SK-N-DZ (cell line): ENCODE measurements at places on chromosomes 2 and 18.

GRCh38 chr2:202339071-202339870 is 36.9 kb upstream of the BMPR2 start:
- no peak for DNase-seq

GRCh38 chr18:33729556-33729955 is 151.5 kb downstream of the ASXL3 start:
- DNase-seq = no peak

DNA sequence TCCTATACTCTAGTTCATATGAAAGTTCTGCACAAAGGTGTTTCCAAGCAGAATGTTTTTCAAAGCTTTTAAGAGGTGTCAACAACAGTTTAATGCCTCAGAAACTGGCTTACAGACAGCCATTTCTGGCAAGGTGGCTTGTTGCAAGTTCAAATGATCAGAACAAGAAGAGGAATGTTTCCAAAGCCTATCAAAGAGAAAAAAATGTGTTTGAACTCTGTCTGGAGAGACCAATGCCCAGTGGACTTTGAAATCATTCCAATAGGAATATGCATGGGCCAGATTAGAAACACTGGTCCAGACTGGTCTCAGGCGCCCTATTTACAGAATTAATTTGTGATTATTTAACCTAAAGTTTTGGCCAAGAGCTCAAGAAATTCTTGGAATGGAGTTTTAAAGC is 106.2 kb downstream of the CPS1 start:
- DNase-seq = no peak

DNA sequence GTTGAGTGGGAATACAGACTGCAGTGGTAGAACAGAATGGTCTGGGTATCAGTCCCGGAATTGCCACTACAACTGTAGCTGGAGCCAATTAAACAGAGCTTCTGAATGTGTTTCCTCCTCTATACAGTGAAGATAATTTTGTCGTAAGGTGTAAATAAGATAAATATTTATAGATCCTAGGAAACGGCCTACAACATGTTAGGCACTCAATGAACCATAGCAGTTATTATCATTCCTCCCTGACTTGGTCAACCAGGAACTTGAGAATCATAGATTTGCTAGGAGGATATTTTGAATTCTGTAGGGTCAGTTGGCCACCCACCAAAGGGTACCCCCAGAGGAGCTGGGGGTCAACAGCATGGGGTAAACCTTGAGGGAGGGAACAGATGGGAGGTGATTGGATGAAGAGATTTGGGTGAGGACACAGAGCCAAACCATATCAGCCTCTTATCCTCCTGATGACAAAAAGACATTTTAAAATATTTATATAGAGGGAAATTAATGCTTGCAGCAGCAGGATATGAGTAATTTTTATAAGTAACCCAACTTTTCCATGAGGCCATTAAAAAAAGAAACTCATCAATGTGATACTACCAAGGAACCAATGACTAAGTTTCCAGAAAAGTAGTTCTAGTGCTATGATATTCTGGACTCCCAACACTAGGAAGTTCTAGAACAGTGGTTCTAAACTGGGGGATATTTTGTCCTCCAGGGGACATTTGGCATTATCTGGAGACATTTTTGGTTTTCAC is 4.0 kb downstream of the DHRS9 start:
- DNase-seq = no peak

GRCh38 chr2:8193146-8193545 is 488.7 kb upstream of the ID2 start:
- no peak for DNase-seq

- DNase-seq = peak; percentile 33
Observed at GRCh38 chr2:46632349-46632748, 153.0 kb downstream of the TMEM247 start.

DNA sequence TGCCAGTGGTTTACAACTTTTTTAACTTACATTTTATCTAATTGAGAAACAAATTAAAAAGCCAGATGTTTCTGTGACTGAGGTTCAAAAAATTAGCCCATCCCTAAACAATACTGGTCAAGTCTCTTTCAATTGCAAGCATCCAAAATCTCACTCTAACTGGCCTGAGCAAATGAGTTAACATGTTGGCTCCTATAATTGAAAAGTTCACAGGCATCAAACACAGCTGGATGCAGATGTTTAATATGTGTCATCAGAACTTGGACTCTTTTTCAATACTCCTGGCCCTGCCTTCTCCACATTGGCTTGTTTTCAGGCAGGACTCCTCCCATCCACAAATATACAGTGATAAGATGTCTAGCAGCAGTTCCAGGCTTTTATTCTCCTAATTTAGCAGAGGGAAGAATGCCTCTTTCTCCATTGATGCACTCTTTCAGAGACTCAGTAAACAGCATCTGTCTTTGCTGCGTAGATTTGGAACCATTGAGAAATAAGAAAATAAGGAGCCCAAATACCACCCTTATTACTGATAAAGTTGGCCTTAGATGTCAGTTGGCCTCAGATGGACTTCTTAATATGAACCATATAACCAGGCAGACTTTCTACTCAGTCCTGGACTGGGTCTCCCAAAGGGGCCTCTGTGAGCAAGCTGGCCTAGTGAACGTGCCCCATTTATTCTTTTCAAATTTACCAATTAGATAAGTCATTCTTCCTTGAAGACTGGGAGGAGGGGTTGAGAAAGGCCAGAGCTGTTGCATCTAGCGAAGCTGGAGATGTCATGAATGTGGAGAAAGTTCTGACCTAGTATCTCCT is 30.4 kb upstream of the FN1 start:
- DNase-seq = no peak

- DNase-seq = peak; percentile 26
Observed at GRCh38 chr18:75211002-75211621, 515 bp downstream of the TSHZ1 start.

GRCh38 chr2:19367326-19367725 is 8.9 kb upstream of the OSR1 start:
- DNase-seq = no peak

DNA sequence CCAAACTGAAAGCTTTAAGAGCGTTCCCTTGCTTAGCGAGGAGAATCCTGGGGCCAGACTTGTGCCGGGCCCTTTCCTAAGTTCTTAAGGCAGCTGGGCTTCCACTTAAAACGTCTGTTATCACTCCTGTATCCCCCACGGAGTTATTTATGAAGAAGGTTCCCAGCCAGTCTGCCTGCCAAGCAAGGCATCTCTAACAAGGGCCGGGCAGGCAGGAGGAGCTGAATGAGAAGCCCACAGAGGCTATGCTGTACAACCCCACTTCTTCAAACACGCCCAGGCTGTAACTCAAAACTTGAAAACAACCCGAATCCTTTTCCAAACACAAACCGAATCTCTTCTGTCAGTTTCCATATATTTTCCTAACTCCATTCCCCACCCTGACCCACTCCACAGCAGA is 39.0 kb upstream of the ZFP36L2 start:
- DNase-seq = peak; percentile 23

DNA sequence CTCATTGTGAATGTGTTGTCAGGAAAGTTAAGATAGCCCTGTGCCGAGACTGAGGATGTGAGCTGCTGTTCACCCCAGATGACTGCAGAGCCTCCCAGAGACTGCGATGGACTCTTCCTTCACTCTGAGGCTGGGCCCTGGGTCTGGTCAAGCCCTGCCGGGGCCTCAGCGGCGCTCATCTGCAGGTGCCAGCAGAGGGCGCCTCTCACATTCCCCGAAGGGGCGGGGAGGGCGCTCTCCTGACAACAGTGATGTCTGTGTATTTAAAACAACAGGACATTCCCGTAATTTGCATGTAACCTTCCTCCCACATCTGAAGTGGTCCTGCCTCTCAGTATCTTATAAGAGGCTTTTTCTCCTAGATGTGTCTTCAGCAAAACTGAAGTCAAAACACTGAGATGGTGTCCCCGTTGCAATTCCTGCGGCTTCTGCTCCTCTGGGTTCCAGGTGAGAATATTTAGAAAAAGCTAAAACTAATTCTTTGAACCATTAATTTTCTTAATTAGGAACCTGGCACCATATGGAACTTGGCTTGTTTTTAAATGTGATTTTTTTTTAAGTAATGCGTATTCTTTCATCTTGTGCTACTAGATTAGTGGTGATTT is 1377.9 kb downstream of the RPIA start:
- DNase-seq = peak; percentile 17

- DNase-seq = no peak
Observed at GRCh38 chr18:48314690-48315089, 94.5 kb downstream of the ZBTB7C start.

GRCh38 chr2:108870069-108870644 is 83.6 kb downstream of the CCDC138 start:
- DNase-seq = no peak

DNA sequence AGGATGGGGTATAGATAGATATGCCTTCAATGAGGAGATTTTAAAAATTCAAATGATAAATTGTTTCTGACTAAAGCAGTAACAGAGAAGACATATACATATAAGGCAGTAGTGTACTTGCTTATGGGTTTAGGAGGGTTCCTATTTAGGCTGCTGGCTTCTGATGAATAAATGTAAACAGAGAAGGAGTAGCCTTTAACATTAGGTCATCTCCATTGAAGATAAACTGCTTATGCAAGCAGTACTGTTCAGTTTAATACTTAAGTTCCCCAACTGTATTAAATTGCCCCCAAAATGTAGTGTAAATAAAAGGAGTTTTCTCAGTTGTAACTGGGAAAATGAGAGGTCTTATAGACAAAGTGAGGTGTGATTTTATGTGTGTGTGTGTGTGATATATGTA is 217.7 kb upstream of the TMEFF2 start:
- DNase-seq = no peak
